ENCODE measurements at places on chromosomes 16 and 17.

DNA sequence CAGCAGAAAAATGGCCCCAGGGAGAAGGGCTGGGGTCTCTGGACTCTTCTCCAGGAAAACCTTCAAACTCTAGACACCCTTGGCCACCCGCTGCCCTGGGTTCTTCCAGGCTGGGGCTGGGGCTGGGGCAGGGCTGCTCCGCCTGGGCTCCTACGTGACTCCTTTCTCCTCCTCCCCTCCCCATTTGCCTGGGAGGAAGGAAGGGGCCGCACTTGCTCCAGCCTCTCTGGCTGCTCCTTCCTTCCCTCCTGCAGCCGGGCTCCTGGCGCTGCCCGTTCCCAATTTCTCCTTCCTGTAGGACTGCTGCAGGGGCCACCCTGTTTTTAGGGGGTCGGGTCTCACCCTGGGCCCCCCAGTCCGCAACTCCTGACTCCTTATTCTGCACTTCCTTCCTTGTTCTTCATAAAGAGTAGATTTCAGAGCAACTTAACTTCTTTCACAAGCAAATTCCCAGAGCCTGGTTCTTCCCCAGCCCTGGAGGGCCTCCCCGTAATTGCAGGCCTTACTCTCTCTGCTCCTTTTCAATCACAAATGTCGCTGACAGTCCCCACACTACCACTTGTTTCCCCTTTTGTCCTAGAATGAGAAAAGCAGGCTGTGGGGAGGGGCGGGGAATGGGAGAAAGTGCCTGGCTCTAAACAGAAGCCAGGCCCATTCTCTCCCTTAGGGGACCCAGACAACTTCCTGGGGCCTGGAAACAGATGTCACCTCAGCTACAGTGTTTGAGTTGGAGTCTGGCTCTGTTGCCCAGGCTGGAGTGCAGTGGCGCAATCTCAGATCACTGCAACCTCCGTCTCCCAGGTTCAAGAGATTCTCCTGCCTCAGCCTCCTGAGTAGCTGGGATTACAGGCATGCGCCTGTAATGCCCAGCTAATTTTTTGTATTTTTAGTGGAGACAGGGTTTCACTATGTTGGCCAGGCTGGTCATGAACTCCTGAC, 137.8 kb downstream of the ENGASE start:
- no peak for DNase-seq

GRCh38 chr17:67449065-67449464, 72.0 kb downstream of the PITPNC1 start:
- DNase-seq: no peak

DNA sequence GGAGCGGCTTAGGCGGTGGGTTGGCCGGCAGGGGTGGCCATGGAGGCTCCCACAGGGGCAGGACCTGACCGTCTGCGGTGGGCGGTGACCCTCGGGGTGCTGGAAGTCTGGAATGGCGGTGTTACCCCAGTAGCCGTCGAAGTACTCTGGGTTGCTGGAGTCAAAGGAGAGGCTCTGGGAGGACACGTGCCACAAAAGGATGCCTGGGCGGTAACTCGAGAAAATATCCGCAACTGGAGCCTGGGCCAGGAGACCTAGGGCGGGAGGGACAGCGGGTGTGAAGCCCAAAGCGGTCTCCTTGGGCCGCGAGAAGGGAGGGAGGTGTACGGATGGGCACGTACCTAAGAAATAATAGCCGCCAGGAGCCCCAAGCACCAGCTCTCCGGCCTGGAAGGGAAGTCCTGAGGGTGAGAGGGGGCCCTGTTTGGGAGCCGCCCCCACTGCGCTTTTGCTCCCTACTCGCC, 4.6 kb downstream of the ITGA2B start:
- DNase-seq: no peak

DNA sequence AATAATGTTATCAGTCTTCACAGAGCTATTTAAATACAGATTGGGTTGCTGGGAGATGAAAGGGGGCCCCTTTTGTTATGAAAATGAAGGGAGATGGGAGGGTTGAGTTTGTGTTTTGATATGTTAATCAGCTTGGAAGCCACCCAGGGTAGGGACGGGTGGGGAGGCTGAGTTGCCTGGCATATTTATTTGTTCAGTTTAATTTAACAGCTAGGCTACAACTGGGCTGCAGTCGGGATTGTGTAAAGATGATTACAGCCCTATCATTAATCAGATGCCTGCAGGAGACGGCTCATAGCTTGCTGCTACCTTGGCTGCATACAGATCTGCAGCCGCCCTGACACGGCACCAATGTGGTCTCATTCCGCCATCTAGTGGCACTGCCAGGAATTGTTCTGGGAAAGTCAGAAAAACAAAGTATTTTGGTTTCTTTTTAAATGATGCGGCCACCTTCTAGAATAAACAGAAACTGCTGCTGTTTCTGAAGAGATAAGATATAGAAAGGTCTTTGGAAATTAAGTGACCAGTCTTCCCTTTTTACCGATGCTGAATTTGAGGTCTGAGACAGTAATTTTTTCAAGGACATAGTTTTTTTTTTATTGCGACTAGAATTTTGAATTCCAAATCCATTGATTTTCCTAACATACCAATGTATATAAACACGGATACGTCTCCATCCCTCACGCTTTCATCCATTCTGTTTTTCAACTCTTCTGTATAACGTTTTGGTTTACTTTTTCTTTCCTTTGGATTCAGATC, 458.0 kb upstream of the ASIC2 start:
- peak; percentile 60 for DNase-seq

GRCh38 chr17:40993839-40994238, at the start of gene KRTAP3-3:
TSS of gene KRTAP3-3 (minus strand) at chr17:40994164. CDS start at chr17:40994097, 67 bp downstream.
- DNase-seq: no peak

DNA sequence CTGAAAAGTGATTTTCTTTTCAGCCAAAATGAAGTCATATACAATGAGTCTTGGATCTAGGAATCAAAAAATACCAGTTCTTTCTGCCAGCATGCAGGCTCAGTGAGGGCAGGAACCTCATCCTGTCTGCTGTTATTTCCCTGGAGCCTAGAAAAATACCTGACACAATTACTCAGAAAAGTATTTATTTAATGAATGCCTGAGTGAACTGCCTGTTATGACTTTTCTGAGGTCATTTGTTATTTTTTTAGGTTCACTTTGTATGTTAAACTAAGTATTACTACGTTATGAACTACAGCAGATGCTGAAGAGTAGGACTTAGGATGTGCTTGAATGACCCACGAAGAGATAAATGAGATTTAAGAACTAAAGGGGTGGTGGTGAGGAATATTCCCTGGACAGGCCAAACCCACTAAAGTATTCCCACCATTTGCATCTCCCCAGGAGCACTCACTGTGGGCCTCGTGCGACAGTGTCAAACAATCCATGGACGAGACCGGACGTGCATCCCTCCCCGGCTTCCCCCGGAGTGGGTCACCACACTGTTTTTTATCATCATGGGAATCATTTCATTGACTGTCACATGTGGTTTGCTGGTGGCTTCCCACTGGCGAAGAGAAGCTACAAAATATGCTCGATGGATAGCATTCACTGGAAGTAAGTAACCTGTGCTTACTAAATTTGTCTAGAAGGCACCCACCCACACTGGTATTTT, 17.1 kb upstream of the VWA3A start:
- DNase-seq: no peak

- DNase-seq: no peak
Observed at GRCh38 chr17:19013226-19013625, 8.7 kb upstream of the FAM83G start.

GRCh38 chr17:49252148-49252695, 21.6 kb upstream of the PHOSPHO1 start:
- no peak for DNase-seq

DNA sequence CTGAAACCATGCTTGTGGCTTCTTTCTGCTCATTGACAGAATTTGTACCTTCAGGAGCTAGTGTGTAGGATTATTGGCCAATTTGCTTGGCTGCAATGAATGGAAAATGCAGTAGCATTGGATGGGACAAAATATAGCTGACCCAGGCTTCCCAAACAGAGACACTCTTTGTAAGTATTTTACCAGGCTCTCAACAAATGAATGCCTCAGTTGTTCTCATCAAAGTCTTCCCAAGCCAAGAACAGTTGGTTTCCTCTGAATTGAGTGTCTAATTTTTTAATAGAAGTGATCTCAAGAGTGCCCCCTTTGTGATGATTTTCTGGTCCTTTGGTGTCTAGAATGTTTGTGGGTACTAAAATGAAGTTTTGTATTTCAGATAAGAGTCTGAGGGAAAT, 140.9 kb downstream of the SHISA9 start:
- no peak for DNase-seq

DNA sequence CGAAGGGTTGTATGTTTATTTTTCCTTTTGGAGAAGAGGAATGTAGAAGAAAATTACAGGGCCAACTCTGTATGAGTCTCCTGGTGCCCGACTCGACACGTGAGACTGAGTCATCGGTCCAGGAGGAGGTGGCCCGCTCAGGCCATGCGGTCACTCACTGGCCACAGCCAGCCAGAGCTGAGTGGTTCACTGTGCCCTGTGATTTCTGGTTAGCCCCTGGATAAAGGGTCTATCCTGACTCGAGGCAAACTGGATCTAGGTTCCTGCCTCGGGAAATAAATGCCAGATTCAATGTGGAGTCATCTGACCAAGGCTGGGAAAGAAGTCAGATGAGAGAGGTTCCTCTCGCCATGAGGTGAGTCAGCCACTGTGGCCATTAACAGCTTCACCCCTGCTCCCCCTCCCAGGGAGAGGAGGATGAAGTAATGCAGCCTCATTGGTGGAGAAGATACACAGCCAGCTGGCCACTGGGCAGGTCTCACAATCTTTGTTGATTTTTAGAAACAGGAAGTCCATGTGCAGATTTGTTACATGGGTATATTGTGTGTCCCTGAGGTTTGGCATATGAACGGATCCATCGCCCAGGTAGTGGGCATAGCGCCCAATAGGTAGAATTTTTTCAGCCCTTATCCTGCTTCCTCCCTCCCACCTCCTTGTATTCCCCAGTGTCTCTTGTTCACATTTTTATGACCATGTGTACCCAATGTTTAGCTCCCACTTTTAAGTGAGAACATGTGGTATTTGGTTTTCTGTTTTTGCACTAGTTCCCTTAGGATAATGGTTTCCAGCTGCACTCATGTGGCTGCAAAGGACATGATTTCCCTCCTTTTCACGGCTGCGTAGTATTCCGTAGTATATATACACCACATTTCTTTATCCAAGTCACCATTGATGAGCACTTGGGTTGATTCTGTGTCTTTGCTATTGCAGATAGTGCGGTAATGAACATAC, 21.7 kb upstream of the USP36 start:
- DNase-seq: no peak

DNA sequence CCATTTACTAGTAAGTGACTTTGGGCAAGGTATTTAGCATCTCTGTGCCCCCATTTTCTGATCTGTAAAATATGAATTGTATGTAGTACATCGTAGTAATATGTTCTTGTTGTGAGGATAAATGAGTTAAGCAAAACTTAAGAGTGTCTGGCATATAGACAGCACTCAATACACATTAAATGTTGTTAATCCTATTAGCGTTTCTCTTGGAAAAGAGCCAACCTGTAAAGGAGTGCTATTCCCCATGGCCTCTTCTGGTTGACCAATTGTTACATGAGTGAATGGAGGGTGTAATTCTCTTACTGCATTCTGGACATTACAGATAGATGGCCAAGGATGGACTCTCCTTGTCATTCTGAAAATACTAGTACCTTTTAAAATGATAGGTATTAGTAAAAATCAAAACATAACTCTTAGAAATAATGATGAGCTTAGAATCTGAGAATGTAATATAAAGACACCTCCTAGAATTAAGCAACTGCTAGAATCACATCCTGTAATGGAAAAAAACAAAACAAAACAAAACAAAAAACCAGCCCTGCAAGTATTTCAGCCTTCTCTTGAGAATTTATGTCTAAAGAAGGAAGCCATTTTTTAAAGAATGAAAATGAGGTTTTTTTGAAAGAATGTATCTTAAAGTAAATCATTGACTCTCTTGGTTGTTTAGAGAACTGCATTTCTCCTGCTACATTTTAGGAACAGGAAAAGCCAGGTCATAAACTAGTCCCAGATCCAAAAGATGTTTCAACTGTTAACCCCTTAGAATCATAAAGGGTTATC, 30.5 kb downstream of the IQCK start:
- no peak for DNase-seq

DNA sequence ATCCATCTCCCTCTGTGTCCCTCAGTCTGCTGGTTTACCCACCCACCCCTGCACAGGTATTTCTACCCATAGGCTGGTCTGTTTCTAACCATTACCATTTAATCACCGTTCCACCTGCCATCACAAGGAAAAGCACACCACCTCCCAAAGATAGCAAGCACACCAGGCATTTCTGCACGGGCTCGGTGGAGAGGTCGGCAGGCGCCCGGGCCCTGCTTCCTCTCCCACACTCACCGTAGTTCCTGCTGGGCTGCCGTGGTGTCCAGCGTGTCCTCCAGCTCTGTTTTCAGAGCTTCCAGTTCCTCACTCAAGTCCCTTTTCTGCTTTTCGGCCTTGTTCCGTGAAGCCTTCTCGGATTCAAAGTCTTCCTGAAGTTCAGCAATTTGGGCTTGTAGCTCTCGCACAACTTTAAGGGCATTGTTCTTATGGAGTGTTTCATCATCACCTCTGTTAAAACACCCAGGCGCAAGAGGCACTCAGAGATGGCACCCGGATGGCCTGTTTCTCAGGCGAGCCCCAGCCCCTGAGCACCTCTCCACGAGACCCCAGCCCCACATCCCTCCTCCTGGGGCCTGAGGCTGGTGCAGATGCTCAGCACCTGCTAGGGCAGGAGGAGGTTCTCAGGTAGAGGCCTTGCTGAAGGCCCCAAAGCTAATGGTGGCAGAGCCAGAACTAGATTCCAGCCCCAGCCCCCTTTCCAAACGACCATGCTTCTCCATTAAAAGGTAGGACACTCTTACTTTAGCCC, 69.0 kb downstream of the NDEL1 start:
- DNase-seq: no peak

DNA sequence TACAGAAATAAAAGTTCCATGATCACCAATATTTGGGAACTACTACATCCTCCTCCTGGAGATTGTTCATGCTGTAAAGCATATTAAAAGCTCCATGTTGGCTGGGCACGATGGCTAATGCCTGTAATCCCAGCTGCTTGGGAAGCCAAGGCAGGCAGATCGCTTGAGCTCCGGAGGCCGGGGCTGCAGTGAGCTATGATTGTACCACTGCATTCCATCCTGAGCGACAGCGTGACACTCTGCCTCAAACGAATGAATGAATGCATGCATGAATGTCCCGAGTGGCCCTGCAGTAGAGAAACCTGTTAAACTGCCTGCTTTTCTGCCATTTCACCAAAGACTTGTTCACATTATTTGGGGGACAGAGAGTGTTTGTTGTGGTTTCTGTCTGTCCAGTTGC, 15.0 kb downstream of the CNEP1R1 start:
- no peak for DNase-seq

- no peak for DNase-seq
Observed at GRCh38 chr17:60301649-60302048, 90.3 kb downstream of the USP32 start.

DNA sequence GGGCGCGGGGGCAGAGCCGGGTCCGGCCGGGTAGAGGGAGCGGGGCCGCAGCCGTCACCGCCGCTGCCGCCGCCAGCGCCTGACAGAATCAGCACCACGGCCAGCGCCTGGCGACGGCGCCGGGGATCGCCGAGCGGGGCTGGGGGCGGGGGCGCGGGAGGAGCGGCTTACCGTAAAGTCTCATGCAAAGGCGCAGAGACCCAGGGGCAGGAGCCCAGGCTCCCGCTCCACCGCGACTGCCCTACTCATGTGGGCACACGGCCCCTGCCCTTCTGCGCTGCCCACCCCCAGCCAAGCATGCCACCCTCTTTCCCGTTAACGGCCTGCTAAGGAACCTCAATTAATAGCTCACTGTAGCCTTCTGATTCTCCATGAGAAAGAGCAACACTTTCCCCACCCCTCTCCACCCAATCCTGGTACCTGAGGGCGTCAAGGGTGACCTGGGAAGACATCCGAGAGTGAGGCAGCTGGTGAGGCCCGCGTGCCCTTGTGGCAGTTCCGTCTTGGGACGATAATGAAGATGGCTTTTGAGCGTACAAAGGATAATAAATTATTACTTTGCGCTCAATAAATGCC, at the start of gene SEZ6:
TSS of gene SEZ6 (minus strand) at position 98 of the 576 bp plus-strand sequence. CDS start 164 bp downstream, outside the sequence.
- peak; percentile 86 for DNase-seq
